ENCODE measurements at places on chromosomes 13 and 19.

- DNase-seq: no peak
These were observed 62.2 kb upstream of the GTF3A start for GRCh38 chr13:27362064-27362751.

- DNase-seq: no peak
These were observed 17.8 kb downstream of the SULT2B1 start for GRCh38 chr19:48569814-48570213.

- no peak for DNase-seq
These were observed 435.3 kb upstream of the NBEA start for GRCh38 chr13:34506796-34507195.

DNA sequence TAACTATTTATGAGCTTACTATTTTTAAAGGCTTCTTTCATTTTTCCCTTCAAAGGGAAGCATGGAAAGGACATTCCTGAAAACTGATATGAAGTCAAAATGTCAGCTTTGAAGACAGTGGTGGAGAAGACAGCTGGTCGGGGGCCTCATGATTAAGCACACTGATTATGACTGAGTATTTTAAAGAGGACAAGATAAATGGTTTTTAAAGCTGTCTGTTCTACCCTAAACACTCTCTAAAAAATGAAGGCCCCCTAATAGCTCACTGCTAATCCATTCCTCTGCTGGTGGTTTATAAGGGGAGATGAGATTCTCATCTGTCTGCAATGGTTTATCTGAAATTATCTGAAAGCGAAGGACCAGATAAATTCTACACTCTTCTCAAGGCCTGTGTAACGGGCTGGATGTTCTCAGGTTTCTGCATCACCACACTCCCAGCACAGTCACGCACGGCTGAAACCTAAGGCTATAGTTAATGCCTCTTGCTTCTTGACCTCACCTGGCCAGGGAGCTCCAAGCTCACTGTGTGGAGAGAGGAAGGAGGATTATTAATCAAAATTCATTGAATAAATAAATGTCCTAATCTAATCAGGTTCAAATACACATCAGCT lies 86.9 kb upstream of the DOCK9 start:
- DNase-seq: no peak
